ENCODE measurements at places on chromosomes 1 and 21.
A peak's percentile ranks its signal among the peaks of the same experiment; 100 is the strongest.

DNA sequence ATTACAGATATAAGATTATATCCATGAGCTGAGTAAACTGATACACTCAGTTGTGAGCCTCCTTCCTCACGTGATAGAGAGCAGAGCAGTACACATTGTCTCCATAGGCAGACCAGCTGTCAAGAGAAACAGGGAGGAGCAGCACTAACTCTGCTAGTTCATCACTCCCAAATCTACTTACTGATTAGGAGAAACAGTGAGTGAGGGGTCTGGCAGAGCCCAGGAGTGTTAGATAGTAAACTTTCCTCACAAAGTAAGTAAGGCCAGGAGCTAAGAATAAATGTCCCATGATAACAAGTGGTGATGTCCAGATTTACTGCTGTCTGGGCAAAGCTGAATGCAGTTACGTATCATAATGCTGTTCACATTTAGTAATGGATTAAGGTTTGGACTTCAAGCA, 168.6 kb upstream of the KCNK2 start:
- no peak for DNase-seq

DNA sequence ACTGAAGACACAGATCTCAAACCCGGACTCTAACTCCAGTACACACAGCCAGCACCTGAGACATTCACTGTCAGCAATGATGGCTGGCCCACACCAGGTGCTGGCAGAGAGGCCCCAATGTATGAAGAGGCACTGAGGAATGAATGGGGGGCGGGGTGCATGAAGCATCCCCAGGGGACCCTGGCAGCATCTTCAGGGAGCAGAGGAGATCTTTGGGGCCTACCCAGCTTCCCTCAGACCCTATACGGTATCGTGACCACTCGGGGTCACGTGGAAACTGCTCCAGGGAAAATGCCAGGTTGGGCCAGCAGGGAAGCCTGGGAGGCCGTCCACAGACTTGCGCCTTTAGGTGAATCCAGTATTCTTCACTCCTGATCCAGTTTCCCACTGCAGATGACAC, 84.3 kb downstream of the NPHP4 start:
- no peak for DNase-seq

DNA sequence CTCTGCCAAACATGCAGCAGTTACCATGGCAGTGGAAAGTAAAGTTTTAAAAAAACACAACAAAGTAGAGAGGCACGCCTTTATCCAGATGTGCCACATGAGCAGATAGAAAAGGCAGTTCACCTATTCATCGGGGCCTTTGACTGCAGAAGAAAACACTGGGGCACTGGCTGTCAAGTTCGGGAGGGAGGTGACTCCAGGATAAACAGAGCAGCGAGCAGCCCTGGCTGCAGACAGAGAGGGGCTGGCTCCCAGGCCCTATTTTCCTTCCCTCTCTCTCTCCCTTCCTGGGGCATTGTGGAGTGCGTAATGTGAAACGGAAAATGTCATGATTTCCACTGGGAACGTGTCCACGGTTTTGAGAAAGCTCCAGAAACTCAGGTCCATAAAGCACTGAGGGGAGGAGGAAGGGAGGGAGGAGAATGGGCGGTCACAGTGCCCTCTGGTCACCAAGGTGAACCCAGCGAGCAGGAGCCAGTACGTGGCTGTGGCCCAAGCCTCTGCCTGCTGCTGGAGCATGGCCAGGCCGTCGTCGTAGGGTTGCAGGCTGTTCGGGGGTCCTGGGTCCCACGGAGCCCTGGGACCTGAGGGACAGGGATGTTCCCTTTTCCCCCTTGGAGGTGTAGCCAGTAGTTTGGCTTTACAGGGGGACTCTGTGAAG, 114.7 kb upstream of the IRF2BP2 start:
- no peak for DNase-seq

- DNase-seq, result no peak
Measured at GRCh38 chr1:235644693-235645305, 4.8 kb downstream of the GNG4 start.

DNA sequence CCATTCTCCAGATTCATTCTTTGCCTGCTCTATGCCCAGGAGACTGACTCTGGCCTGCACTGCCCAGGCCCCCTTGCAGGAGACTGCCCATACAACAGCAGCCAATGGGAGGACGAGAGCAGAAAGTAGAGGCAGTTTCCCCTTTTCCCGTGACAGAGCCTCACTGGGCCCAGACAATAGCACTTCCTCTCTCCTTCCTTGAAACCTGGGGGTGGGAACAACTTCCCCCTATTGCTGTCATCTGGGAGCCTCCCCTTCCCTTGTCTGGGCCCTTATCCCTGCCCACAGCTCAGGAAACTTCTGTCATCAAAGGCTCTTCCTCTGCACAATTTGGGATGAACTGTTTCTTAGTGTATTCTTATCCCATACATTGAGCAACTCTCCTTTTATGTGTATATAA, 60.8 kb upstream of the KCNJ15 start:
- no peak for DNase-seq

DNA sequence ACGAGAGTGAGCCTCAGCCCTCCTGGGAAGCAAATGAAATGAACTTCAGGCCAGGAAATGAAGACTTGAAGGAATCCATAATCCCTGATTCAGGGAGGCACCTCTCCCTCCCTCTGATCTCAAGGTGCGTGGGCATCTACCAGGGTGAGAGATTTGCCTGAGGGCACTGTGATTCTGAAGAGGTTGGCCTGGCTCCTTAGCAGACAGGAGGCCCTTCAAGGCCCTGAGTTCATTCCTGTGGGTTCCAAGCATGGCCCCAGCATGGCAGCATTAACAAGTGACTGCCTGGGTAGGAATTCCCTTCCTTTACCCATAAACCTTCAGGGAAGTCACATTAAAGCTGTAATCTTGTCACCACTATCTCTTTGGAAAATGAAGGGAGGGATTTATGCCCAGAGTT, 29.8 kb upstream of the IFNGR2 start:
- no peak for DNase-seq

- DNase-seq, result no peak
Measured at GRCh38 chr1:21762022-21762404, 20.9 kb downstream of the USP48 start.

DNA sequence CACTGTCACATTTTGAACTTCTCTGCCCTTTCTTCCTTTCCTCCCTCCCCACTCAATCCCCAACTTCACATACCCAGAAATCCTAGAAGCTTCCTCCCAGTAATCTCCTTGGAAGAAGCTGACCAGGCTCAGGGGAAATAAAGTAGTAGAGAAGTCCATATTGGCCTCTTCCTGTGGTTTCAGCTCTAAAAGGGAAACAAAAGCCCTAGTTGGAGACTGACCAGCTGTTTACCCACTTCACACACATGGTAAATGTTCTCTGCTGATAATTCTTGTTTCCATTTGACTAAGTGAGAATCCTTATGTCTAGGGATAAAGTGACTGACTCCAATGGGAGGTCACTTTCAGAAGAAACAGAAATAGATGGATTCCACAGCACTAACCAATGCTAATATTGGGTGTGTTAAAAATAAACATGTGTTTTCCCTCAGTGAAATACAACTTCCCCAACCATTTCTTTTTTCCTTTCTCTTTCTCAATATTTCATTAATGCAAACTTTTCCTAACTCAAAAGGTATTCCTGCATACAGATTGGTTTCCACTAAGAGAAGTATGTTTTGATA, 178.9 kb upstream of the DPT start:
- DNase-seq, result no peak

DNA sequence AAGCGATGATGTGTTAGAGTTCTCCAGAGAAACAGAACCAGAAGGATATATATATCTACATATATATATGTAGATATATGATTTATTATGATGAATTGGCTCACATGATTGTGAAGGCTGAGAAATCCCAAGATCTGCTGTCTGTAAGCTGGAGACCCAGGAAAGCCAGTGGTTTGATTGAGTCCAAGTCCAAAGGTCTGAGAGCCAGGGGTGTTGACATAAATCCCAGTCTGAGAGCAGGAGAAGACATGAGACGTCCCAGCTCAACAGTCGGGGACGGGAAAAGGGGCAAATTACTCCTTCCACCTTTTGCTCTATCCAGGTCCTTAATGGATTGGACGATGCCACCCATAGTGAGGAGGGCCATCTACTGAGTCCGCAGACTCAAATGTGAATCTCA, 126.6 kb downstream of the PRDM2 start:
- DNase-seq, result no peak

DNA sequence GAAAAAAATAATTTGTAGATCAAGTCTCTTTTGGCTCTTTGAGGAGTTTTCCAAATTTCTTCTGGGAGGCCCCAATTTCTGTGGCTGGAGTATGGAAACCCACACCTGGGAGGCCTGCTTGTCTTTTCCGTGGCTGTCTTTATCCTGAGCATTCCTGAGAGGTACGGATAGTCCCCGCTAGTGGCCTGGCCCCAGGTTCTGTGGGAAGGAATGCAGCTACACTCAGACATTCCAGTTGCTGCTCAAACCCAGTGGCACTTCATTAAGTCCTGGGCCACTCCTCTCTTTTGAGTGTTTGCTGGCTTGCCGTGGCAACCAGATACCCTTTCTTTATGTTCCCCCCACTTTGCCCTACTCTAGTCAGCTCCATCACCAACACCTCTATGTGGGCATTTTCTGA, 310.4 kb downstream of the ASTN1 start:
- no peak for DNase-seq

- no peak for DNase-seq
Measured at GRCh38 chr1:186888367-186888766, 59.6 kb downstream of the PLA2G4A start.

- no peak for DNase-seq
Measured at GRCh38 chr21:45885597-45885929, 96.0 kb upstream of the COL6A1 start.

- no peak for DNase-seq
Measured at GRCh38 chr1:248189026-248189425, 8.0 kb upstream of the OR2M3 start.

- DNase-seq, result no peak
Measured at GRCh38 chr1:30327370-30328099, 395.9 kb downstream of the MATN1 start.

DNA sequence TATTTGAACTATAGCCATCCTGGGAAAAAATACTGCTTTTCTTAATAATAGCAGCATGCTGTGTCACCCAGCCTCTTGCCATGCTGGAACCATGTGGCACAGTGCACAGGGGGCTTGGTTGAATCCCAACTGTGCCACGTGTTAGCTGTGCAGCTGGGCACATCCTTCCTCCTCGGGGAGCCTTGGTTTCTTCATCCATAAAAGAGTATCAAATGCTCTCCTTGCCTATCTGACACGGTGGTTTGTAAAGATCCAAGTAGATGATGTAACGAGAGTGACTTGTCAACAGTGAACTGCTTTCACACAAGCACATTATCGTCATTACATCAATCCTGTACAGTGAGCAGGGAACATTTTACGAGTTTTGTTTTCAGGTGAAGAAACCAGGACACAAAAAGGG, 24.4 kb downstream of the VASH2 start:
- no peak for DNase-seq

DNA sequence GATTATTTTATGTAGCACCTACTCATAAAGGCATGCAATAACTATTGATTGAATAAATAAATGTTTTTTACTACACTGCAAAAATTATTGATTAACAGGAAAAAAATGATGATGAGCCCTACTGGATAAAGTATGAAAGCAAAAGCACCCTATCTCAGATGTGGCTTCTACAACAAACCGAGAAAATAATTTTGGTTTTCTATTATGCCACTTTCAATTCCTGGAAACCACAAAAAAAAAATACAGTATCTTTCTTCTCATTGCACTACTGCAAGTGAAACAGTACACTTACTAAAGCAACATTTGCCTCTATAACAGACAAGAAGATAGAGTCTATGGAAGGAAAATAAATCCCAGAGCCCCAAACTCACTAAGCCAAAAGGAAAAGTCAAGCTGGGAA, 1882.4 kb downstream of the NCAM2 start:
- no peak for DNase-seq

GRCh38 chr1:229557913-229558414, 543 bp downstream of the ABCB10 start:
- DNase-seq, result no peak

DNA sequence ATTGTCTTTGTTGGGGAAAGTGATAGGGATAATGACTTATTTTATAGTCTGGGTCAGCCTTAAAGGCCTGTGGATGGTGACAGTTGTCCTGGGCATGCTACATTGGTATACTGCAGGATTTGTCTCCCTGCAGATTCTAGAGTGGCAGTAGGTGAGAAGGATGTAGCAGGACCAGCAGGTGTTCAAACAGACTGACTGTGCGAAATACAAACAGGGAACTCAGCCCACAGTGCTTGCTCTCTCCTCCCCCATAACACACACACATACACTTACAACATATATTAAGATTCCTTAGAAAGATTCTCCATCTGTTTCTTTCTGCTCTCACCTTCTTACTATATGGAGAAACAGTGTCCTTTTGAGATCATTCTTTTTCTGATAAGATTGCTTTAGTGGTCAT, 6.9 kb downstream of the PDE4B start:
- DNase-seq, result peak; percentile 28

DNA sequence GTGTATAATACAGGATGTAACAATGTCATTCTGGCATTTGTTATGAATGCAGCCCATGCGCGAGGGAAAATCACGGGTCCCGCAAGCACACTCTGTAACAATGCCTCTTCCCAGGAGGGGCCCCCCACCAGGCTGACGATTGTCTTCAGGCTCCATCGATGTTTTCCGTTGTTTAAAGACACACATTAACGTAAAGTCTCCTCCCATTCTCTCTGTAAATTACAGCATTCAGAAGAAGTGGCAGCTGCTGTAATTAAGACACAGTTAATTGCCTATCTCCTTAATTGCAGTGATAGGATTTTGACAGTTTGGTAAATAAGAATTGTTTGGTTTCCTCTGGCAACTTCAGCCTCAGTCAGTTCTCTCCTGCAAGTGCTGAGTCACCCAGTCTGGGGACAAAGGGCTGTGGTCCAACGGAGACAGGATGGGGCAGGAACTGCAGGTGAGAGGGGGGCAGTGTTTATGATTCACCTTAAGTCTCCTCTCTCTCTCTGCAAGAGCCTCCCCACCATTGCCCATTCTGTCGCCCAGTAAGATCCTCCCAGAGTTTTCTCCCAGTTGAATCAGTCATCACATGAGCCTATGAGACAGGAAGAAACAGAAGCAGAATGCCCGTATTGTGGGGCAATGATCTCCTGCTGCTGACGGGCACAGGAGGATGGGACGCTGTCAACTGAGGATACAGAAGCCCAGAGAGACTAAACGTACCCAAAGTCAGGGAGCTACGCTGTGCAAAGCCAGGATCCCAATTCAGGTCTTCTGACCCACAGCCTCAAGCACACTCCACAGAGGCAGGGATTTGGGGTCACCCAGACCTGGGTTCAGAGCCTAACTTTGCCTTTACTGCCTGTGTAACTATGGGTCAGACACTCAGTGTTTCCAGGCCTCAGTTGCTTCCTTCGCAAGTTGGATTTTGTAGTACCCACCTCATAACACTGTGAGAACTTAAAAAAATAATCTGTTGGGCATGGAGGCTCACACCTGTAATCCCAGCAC, 110.0 kb downstream of the ADSS2 start:
- peak; percentile 92 for DNase-seq

- no peak for DNase-seq
Measured at GRCh38 chr1:160662910-160663309, 16.1 kb upstream of the SLAMF1 start.

DNA sequence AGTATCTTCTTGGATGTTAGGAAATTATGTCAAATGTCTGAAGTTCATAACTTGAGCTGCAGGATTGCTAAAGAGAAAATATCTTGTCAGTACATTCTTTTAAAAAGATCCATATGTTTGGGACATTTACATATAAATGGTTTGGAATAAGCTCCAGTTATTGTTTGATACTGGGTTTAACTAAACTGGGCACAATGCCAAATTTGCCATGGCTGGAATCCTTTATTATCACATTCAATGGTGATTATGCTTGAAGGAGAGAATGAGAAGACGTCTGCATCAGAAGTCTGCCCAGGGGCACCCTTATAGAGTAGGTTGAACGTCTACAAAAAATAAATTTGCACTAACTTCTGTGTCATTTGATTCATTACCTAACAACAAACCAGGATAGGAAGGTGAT, 652.5 kb downstream of the AMY1C start:
- no peak for DNase-seq

GRCh38 chr1:181189691-181190363, 101.3 kb downstream of the IER5 start:
- no peak for DNase-seq

Measured in NCI-H2081 treated with DMSO at 0.1 percent for 48 hours (cell line).